ENCODE measurements at places on chromosomes 11 and 22. TPM values are rescaled to one million over a fixed set of nuclear protein-coding genes. Genes with fewer than 3 reads are reported as not detected.

DNA sequence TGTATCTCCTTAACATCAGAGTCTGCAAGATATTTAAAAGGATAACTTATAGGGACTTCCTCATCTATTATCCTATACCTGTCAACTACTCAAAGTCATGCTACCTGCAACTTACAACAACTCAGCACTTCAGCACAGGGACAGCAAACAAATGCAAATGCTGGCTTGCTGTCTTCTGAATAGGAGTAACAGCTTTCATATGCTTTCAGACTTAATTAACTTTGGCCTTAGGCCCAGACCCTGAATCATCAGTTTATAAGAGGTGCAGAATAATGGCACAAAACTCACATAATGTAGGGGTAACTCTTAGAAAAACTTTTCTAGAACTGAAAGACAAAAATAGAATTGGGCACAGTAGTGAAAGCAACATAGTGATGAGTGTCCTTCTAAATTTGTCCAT lies 953.4 kb downstream of the DLG2 start:
- DNase-seq: peak; percentile 29

The KCNK4 gene
- total RNA-seq: not detected

The PLA2G3 gene
- not detected for total RNA-seq

- DNase-seq: peak; percentile 4
Observed at GRCh38 chr11:14904745-14905103, 12.7 kb upstream of the CYP2R1 start.

The SYT13 gene
- total RNA-seq: not detected

The TMEM123 gene
- total RNA-seq: 134 TPM

The PKDREJ gene
- not detected for total RNA-seq

The ACP2 gene
- total RNA-seq: 23.7 TPM

DNA sequence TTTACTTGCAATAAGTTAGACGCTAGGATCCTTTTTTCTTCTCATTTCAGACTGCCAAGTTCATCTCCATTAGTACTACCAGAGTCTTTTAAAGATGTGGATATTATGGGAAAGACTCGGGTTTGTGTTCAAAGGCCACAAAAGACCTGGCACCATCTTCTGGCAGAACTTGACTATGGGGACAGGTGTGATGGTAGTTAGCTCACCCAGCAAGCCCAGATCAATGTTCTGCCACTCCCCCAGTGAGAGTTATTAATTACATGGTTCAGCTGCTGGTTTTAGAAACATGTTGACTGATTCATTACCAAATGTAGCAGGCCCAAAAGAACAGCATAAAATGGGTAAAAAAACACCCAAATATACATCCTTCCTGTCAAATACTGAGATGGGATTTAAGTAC lies 333.5 kb upstream of the PITPNB start:
- no peak for DNase-seq

The AIP gene
- 30.5 TPM for total RNA-seq

The TMEM151A gene
- not detected for total RNA-seq

The SSH3 gene
- 38.0 TPM for total RNA-seq

The TOMT gene
- total RNA-seq: not detected

The CDC42EP2 gene
- 24.5 TPM for total RNA-seq

The CRYBB3 gene
- total RNA-seq: 0.61 TPM

GRCh38 chr11:123624974-123625373 lies 29.4 kb downstream of the SCN3B start:
- DNase-seq: peak; percentile 11

GRCh38 chr11:65767406-65767805 lies 13.4 kb downstream of the AP5B1 start:
- DNase-seq: peak; percentile 78

DNA sequence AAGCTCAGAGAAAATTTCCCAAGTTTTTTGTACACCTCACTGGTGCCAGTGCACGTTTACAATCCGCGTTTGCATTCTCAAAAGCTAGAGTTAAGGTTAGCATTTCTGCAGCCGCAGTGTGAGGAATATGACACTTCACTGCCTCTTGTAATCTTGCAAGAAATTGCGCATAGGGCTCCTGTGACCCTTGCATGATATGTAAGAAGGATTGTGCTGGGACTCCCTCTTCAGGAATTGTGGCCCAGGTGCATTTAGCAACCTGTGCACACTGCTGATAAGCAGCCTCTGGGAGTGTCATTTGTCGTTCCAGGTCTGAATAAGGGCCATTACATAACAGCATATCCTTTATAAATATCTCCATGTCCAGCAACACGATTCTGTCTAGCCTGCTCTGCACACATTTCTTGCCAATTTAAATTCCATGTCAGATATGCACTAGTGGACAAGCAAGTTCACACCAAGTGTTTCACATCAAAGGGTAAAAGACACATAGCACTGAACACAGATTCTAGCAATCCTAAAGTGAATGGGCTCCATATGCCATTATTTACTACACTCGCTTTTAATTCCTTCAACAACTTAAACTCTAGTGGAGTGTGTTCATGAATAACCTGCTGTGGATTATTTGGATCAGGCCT lies 69.2 kb upstream of the INCENP start:
- DNase-seq: peak; percentile 93

GRCh38 chr11:79413268-79413667 lies 27.6 kb downstream of the TENM4 start:
- DNase-seq: peak; percentile 91

DNA sequence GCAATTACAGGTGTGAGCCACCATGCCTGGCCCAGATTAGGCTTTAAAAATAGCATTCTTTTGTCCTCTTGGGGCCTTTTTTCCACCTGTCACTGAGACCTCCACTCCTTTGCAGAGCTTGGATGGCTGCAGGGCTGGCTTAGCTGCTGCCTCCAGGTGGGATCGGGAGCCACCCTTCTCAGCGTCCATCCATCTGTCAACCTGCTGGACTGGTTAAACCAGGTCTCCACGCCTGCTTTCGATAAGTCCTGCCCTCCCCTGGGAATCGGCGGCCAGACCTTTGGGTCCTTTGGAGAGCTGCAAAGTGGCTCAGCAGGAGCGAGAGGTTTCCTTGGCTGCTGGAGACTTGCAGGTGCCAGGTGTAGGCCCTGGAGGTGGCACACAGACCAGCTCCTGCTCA lies 23.4 kb upstream of the GRAMD4 start:
- DNase-seq: no peak

The MUC2 gene
- 0.02 TPM for total RNA-seq

Data from MCF 10A (cell line).